ENCODE measurements at places on chromosomes 11 and 22.

DNA sequence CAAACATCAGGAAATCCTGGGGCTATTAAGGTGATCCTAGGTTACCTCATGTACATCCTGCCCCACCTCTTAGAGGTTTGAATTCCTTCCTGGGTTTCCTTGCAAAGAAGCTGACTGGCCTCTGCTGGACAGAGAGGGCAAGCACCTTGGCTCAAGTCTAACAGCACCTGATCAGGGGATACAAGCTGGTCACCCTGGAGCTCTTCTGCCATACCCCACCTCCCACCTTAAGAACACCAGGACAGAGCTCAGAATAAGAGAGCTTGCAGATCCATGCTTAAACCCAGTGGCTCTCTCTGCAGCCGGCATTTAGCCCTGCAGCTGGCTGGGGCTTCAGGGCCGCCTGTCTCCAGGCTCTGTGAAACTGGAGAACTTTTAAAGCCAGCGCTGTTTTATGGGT, 386.6 kb upstream of the NARS2 start:
- DNase-seq = no peak

DNA sequence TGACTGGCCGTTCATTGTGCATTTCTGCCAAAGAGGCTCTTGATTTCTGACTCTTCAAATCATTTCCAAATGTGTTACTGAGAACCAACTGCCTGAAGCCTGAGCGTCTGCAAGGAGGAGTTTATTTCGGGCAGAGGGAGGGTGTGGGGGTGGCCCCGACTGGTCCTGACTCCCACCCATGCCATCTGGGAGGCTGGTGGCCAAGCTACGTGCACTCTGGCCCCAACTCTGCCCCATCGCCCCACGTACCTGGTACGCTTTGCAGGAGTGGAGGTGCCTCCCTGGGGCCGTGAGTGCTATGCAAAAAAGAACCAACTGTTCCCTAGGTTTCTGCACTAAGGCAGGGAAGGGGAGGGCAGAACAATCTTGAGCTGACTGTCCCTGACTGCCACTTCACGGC, 846.8 kb downstream of the BRD1 start:
- DNase-seq = no peak

DNA sequence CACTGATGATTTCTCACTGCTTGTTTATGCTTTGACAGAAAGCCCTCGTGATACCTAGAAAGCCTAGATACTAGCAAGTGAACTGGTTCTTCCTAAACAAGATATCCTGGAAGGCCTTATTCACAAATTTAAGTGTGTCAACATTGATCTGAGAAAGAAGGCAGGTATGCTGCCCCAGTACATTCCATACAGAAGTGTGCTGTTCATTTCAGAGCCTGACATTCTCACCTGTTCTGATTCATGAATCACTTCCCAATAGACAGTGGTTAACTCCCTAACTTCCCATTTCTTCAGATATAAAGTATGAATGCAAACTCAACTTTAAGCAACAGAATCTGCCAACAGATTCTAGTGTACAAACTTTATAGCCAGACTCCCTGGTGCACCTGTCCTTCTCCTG, 15.5 kb upstream of the RASSF10 start:
- no peak for DNase-seq

GRCh38 chr11:131615611-131616010, 245.2 kb downstream of the NTM start:
- no peak for DNase-seq

- no peak for DNase-seq
Measured at GRCh38 chr22:28783786-28784671, 11.5 kb downstream of the CCDC117 start.

GRCh38 chr11:47130543-47130942, 46.1 kb downstream of the ARFGAP2 start:
- DNase-seq = no peak

DNA sequence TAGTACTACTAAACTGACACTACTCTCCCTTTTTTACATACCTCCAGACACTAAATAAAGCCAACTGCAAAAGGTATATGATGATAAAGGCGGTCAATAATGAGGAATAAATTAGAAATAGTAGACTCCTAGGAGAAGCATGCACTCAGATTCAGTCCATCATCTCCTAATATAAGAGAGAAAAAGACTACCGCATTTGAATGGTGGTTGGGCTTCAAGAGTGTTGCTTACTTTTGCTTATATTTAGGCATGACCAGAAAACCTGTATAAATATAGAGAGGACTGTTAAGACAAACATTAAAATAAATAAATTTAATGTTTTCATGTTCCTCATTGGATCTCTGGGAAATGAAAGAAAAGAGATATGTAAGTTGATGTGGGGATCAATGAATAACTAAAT, 1137.0 kb downstream of the FAM181B start:
- no peak for DNase-seq

- DNase-seq = no peak
Measured at GRCh38 chr22:40388231-40388630, 17.8 kb downstream of the SGSM3 start.

DNA sequence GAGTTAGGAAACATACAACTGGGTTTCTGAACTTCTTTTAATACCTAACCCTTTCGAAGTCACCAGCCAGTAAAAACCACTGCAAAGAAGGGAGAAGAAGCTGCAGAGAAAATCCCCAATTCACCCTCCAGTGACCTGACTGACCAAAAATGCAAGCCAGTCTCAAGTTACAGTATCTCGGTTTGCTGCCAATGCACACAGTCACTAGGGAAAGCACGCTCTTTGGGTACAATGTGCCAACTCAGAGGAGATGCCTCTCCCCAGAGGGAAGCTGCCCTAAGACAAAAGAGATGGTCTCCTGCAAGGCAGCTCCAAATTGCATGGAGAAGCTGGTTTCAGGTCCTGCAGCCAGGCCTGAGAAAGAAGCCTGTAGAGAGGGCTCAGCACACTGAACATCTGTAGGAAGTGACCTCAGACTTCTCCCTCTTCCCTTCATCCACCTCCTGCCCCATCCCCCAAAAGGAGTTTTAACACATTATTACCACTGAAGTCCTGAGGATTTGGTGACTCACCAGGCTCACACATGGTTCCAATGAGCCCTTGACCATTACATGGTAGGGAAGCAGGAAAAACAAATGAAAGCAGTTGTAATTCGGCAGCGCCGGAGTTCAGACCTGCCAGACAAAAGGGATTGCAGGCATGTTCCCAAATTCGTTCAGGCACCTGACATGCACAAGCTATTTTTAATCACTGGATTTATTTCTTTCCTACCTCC, 90.1 kb downstream of the ETS1 start:
- no peak for DNase-seq

DNA sequence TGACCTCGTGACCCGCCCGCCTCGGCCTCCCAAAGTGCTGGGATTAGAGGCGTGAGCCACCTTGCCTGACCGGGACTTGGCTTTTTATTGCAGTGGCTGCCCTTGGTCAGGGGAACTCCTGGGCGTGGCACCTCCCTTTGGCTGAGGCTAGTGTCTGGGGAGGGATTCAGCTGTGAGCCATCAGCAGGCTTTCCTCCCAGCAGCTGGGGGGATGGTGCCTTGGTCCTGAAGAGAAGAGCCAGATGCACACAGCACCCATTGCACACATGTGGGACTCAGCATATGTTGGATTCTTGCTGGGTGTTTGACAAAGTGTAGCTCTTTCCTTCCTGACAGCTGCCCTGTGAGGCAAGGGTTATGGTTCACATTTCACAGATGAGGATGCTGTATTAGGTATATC, 8.4 kb downstream of the CYTH4 start:
- DNase-seq = no peak

DNA sequence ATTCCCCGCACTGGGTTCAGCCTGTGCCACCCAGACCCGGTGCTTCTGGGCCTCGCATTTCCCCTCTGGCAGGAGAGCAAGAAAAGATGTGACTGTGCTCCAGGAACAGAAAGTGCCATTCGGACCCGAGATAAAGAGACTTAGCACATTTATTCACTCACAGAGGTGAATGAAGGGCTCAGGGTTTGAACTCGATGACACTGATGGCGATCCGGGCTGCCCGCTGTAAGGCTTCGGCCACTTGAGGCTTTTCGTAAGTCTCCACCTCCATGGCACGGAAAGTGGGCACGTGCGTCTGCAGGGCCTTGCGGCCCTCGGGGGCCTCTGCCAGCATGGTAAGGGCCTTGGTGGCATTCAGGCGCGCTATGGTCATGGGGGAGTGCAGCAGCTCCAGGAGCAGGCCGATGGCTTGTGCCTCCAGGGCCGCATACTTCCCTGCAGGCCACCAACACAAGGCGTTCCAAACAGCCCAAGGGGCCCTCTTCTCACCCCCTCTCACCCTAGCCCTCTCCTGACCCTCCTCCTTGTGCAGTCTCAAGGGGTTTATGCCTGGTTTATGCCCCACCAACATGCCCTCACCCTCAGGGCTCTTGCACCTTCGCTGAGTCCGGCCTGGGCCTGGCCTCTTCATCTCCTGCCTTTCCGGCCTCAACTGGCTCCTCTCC, 10.9 kb upstream of the GNAZ start:
- DNase-seq = no peak

GRCh38 chr22:49663823-49664222, 163.8 kb downstream of the BRD1 start:
- DNase-seq = no peak
